ENCODE measurements at places on chromosomes 7 and 10.

DNA sequence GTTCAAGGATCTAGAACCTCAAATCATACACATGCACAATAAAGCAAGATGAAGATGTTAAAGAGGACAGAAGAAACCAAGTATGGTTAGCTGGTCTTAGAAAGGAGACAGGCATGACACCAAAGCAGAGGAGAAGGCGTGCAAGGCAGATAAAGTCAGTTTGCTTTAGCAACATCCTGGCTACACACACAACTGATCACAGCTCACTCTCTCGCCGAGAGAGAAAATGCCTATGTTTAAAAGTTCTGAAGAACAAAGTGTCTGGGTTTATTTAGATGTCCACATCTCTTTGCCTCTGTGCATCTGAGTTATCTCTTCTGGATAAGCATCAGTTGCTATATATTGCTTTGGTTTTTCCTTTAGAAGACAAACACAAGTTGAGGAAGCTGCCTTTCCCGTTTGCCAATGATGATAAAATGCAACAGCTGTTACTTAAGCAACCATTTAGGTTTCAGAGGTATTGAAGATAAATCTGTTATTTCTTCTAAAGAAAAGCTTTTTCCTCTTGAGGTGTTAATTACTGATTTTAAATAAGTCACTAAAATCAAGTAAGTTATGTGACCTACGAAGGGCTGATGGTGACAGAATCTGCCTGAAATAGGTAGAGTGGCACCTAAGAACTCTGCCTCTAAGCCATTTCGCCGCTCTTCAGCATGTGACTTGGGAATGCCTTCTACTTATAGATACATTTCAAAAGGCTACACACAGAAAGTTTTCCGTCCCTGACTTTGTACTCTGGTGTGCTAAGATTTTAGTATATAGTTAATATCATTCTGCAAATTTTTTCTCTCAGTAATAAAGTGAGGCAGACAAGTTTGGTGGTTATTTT is 146.2 kb upstream of the ASAH2 start:
- no peak for DNase-seq

- no peak for DNase-seq
Measured at GRCh38 chr7:92456236-92456635, 9.0 kb downstream of the GATAD1 start.

- peak; percentile 91 for DNase-seq
Measured at GRCh38 chr7:73623798-73624668, at the start of gene MLXIPL. Gene MLXIPL, minus strand, starts transcription at chr7:73624522. Its CDS starts 30 bp downstream, at chr7:73624492.

DNA sequence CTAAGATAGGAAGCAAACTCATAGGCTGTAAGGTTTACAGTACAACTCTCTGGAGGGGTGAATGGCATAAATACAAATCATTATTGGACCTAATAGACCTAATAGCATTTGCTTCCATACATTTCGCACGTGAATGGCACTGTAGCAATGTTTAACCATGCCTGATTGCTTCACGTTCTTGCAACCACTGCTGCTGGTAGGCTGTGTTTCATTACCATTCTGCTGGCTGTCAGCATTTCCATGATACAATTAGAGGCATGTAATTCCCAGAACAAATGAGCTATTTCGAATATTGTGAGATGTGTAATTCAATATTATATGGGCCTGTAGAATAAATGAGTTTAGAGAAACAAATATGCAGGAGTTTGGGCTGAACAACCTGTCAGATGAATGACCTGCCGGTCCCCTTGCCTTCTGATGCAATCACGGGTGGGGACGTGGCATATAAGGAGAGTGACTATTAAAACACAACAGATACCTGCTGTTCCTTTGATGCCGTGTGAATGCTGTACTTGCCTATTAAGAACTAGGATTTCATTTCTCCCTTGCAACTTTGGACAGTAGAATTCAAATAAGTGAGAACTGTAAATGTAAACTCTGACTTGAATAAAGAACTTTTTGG is 393.4 kb downstream of the ACTR3B start:
- no peak for DNase-seq

- no peak for DNase-seq
Measured at GRCh38 chr10:119020627-119020946, 8.9 kb upstream of the NANOS1 start.

- DNase-seq = no peak
Measured at GRCh38 chr7:51228386-51228958, 88.1 kb downstream of the COBL start.

GRCh38 chr7:128939075-128939860 is 1.5 kb downstream of the IRF5 start:
- no peak for DNase-seq

- DNase-seq = no peak
Measured at GRCh38 chr10:78494179-78494578, 460.5 kb downstream of the RPS24 start.

DNA sequence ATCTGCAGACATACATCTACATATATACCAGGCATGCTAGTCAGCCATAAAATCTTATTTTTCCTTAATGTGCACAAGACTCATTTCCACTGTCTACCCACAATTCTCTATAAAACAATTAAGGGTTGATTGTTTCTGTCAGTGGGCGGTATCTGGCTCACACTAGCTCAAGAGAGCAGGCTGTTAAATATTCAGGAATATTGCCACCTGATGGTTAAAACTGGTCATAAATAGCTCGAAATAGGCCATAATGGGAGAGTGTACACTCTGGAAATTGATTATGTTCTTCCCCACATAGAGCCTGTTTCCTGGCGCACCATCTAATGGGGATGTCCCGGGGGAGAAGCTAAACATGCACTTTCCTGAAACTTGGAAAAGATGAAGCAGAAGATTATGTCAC is 620.6 kb upstream of the ANKRD30A start:
- DNase-seq = no peak

Data from NCI-H2029 (cell line).